HAP-1 (cell line): ENCODE measurements at places on chromosomes 11 and 22.

- peak; percentile 48 for DNase-seq
Observed at GRCh38 chr11:34960277-34960676, 43.9 kb downstream of the PDHX start.

- DNase-seq: no peak
Observed at GRCh38 chr22:42742940-42743339, 22.3 kb upstream of the A4GALT start.

- DNase-seq: no peak
Observed at GRCh38 chr11:19200410-19201201, 1.2 kb downstream of the CSRP3 start.

DNA sequence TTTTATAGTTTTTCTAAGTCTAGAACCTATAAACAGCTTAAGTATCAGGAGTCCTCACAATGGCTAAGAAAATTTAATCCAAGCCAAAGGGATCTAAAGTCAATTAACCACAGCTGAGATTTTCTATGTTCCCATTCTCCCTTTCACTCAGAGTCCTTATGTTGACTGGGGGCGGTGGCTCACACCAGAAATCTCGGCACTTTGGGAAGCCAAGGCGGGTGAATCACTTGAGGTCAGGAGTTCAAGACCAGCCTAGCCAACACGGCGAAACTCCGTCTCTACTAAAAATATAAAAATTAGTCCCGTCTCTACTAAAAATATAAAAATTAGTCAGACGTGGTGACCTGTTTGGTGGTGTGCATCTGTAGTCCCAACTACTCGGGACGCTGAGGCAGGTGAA is 6.9 kb downstream of the RDX start:
- DNase-seq: no peak

- no peak for DNase-seq
Observed at GRCh38 chr11:69877235-69877634, 58.0 kb upstream of the FGF3 start.

DNA sequence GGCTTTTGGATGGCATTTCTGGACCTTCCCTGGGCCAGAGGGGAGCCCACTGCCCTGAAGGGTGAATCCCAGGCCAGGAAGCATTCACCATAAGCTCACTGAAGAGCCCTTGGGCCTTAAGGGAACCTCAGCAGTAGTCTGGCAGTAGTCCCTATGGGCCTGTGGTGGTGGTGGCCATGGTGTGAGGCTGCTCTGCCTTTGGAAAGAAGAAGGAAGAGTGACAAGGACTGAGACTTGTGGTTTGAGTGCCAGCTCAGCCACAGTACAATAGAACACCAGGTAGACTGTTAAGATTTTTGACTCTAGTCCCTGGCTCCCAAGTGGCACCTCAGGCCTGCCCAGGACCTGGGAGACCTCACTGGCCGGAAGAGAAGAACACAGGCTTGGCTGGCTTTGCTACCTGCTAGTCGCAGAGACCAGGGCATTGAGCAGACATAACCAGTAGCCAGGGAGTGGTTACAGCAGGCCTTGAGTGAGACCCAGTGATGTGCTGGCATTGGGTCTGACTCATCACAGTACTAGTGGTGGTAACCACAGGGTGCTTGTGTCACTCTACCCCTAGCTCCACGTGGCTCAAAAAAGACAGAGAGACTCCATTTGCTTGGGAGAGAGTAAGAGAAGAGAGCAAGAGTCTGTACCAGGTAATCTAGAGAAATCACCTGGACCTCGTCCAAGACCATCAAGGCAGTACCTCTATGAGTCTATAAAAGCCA is 259.8 kb upstream of the BLID start:
- no peak for DNase-seq

GRCh38 chr11:72614381-72614780 is 59.8 kb downstream of the PDE2A start:
- no peak for DNase-seq

DNA sequence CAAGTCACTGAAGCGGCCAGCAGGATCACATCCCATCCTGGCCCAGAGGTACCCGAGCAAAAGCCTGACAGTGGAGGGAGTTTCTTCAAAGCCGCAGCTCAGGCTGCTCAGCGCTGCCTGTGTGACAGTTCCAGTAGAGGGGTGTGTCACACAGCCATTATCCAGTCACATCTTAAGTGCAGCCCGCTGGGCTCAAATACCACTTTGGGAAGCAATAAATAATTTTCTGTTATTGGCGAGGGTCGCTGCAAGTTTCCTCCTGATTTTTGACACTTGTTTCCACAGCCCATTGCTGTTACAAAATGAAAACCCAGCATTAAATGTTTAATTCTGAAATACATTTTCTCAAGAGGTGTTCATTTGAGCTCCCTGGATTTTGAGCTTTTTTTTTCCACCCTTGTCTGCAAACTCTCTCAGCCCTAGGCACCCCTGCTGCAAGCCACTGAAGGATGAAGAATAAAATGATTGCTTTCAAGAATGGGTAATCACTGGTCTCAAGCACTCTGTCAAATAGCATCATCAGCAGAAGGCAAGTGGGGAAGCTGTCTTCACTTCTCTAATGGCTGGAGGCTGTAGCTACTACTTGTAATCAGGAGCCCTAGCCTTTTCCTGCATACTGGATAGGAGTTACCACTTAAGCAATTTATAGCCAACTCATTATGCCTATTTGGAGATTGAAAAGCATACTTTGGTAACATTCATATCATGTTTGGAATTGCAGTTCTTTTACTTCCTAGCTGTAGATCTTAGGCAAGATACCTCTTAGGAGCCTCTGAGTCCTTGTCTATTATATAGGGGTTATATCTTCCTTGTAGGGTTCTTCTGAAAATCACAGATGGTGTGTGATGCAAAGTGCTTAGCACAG is 373.7 kb downstream of the METTL15 start:
- DNase-seq: no peak

- no peak for DNase-seq
Observed at GRCh38 chr11:69841859-69842698, 22.9 kb upstream of the FGF3 start.

DNA sequence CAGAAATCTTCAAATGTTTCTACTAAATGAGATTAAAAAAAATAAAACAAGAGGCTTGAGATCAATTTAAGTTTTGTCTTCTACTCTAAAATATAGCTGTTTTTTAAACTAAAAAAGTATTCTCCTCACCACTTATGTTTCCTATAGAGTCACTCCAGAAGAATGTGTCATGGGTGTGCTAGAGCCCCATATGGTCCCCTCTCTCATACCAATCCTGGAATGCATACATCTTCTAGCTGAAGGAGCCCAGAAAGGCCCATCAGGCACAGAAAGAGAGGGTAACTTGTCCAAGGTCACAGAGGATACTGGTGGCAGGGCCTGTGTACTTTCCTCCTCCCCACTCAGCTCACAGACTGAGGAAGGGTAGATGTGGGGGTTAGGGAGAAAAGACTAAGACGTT is 34.4 kb downstream of the RELT start:
- no peak for DNase-seq

GRCh38 chr11:21430537-21430936 is 761.2 kb downstream of the NELL1 start:
- no peak for DNase-seq

GRCh38 chr22:42950281-42950680 is 64.7 kb downstream of the PACSIN2 start:
- DNase-seq: no peak

GRCh38 chr11:6747097-6747668 is 24.6 kb downstream of the OR2AG2 start:
- DNase-seq: no peak

- DNase-seq: no peak
Observed at GRCh38 chr11:34300926-34301295, 56.9 kb downstream of the ABTB2 start.

GRCh38 chr22:28822930-28823551 is 22.7 kb upstream of the XBP1 start:
- DNase-seq: peak; percentile 63

GRCh38 chr22:25023879-25024278 is 71.4 kb downstream of the KIAA1671 start:
- DNase-seq: no peak

GRCh38 chr11:108197351-108197750 is 25.1 kb downstream of the NPAT start:
- no peak for DNase-seq

DNA sequence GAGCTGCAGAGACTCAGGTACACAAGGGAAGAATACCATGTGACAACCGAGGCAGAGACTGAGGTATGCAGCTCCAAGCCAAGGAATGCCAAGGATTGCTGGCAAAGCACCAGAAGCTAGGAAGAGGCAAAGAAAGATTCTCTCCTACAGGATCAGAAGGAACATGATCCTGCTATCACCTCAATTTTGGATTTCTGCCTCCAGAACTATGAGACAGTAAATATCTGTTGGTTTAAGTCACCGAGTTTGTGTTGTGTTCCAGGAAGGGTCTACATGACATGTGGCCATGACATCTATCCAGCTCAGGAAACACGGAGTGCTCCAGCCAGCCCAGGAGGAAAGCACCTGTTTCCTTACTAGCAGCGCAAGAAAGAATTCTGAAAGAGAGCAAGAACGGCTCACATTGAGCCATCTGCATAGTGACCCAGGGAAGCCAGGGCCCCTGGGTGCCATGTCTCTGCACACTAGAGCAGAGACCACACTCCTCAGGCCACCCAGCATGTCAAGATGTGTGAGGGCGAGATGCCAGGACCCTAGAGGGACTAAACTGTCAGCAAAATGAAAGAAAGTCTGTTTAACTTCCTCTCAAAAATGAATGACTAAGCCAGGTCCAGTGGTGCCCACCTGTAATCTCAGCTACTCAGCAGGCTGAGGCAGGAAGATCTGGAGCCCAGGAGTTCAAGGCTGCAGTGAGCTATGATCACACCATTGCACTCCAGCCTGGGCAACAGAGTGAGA is 35.6 kb upstream of the GALNT18 start:
- DNase-seq: no peak

- no peak for DNase-seq
Observed at GRCh38 chr11:14114269-14114668, 151.7 kb downstream of the SPON1 start.

DNA sequence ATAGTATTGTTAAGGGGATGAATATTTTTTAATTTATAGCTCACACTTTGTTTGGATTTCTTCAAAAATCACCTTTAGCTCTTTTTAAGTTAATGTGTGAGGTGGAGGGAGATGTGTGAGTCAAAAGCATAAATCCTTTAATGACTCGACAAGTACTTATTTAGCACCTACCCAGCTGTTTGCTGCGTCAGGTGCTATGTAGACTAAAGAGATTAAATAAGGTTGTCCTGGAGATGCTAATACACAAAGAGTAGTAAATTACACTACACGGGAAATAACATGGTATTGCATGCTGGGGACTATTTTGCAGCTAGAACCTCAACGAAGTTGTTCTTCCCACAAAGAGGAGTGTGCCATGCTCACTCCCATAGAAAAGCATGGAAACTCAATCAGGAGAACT is 583.3 kb upstream of the TENM4 start:
- DNase-seq: no peak

- no peak for DNase-seq
Observed at GRCh38 chr11:131121426-131122333, 205.4 kb upstream of the SNX19 start.

DNA sequence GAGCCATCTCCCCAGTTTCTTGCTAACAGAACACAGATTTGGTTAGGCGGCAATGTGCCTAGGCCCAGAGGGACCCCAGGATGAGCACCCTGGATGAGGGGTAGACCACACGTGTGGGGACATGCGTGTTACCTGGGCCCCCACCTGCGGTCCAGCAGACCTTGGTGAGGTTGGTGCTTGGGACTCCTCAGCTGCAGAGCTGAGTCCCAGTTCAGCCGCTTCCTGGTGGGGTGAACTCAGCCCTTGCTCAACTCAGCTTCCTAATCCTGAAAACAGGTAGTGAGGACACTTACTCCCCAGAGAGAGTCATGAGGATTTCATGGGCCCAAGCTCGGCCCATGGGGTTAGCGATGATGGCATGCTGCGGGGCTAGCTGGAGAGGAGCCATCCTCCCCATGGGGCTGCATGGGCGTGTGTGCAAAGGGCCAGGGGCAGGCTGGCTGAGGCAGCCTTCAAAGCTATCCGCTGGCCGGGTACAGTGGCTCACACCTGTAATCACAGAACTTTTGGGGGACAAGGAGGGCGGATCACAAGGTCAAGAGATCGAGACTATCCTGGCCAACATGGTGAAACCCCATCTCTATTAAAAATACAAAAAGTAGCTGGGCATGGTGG is 46.9 kb upstream of the SHISAL1 start:
- no peak for DNase-seq

DNA sequence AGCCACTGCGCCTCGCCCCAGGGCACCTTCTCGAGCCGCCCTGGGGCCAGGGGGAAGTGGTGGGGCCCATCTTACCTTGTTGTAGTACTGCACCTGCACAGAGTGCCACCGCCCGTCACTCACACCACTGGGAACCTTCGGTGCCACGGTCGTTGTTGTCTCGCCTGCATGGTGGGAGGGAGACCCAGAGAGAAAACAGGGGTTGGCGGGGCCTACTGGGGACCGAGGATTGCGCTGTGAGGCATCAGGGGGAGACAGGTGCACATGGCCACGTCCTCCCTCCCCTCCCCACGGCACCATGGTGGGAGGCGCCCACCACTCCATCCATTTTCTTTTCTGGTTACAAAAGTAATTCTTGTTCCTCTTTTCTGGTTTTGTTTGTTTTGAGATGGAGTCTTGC is 97.8 kb downstream of the TRMU start:
- DNase-seq: no peak
